ENCODE measurements at places on chromosomes 12 and 14. TPM values are rescaled to one million over a fixed set of nuclear protein-coding genes. Genes with fewer than 3 reads are reported as not detected.

TNFRSF1A gene
- total RNA-seq, result 55.9 TPM

PIANP gene
- 0.08 TPM for total RNA-seq

- no peak for DNase-seq
Observed at GRCh38 chr12:40313928-40314327, 89.1 kb downstream of the LRRK2 start.

GALNT4 gene
- 8.7 TPM for total RNA-seq

DNA sequence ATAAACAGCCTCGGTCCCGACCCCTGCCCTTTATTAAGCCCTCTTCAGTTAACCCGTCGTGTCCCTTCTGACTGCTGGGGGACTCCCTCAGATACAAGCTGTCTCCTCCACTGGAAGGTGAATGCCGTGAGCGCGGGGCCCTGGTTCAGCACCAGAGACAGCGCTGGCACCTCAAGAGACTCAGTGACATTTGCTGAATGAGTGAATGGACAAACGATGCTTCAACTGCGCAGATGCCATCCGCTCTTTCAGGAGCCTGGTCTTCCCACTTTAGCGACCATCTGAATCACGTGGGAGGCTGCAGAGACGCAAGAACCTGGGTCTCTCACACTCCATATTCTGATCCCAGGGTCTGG lies 92.6 kb upstream of the SFSWAP start:
- DNase-seq, result no peak

DNA sequence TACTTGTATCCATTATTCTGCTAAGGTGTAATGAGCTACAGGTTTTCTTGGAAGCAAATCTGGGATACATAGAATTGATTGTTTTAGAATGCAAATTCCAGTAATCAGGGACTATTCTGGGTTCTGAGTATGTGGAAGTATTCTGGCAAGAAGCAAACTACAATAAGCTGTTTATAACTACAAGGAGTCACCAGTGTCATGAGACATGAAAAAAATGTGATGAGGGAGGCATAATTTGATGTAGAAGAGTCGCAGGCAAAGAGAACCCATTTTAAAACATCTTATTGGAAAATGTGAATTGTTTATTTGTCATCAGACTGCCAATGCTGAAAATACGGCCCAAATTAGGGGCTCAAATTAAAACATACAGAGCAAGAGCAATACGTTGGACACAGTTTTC lies 321.8 kb upstream of the E2F7 start:
- no peak for DNase-seq

GRCh38 chr14:64952598-64953309 lies 10.2 kb upstream of the GPX2 start:
- DNase-seq, result no peak

DNA sequence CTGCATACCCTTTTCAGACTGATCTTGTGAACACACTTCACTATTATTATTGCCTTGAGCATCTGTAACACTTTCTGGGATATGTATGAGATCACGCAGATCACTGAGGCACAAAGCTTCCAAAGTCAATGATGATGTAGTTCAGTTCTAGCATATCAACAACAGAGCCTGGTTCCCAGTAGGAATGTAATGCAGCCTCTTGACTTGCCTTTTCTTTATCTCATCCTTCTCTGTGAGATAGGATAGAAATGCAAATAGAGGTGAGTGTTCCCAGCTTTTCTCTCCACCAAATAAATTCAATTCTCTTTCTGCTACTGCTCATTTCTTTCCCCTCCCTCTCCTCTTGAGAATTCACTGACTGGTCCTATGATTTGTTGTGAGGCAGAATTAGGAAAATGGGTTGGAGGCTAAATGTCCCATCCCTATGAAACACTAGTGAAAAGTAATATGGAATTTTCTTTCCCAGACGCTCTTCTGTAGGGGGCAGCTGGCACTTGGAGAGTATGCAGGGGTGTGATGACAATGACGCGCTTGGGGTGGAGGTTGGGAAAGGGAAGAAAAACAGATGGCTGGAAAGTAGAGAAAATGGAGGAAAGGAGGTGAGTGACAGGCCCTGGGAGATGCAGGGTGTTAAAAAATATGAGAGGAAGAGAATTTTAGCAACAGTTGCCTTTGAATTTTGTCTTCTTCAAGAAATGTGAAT lies 96.0 kb upstream of the TMTC1 start:
- DNase-seq, result no peak

DNA sequence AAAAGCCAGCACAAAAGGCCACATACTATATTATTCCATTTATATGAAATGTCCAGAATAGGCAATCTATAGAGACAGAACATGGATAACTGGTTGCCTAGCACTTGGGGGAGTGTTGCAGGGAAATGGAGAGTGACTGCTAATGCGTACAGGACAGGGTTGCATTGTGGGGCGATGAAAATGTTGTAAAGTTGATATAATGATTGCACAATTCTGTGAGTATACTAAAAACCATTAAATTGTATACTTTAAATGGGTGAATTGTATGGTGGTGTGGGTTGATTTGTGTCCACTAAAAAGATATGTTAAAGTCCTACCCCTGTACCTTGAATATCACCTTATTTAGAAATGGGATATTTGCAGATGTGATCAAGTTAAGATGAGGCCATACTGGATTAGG lies 7.0 kb upstream of the CAPRIN2 start:
- no peak for DNase-seq

NXPH4 gene
- 0.49 TPM for total RNA-seq

ENDOU gene
- total RNA-seq, result not detected

GRCh38 chr14:96198430-96199130 lies 6.1 kb upstream of the BDKRB2 start:
- DNase-seq, result peak; percentile 1

AMN gene
- total RNA-seq, result 0.44 TPM

DAO gene
- not detected for total RNA-seq

GRCh38 chr12:26319511-26319910 lies 124.1 kb downstream of the SSPN start:
- DNase-seq, result no peak

GARIN6 gene
- not detected for total RNA-seq

DNA sequence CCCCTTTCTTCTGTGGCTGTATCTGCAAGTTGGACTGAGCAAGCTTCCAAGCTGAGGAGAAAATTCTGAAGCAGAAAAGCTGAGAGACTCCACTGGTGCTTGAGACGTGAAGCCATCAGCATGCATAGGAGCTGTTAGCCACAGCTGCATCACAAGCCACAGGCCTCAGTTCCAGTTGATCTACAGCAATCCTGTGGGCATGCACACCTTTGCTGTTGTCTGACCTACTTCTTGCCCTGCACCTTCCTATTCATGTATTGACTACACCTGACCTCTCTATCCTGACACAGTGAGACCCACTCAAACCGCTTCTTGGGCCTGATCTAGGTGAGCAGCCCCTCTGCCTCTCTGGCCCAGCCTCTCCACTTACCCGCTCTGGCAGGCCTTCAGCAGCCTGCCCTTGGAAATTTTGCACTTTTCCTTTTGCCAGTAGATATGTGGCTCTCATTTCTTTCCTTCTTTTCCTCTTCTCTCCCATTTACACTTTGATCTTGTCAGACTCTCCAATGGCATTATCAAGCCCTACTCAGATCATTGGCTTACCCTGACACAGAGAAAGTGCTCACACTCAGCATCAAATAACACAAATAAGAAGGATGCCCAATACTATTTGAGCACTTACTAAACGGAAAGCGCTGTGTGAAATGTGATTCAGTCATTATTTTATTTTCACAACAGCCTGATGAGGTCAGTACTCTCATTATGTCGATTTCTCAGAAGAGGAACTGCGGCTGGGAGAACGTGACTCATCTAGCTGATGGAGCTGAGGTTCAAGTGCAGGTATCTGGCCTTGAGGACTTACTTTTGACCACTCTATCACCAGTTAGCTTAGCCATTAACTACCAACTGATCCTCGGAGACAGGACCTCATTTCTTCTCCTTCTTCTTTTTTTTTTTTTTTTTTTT lies 21.9 kb upstream of the PTGR2 start:
- peak; percentile 16 for DNase-seq

DNA sequence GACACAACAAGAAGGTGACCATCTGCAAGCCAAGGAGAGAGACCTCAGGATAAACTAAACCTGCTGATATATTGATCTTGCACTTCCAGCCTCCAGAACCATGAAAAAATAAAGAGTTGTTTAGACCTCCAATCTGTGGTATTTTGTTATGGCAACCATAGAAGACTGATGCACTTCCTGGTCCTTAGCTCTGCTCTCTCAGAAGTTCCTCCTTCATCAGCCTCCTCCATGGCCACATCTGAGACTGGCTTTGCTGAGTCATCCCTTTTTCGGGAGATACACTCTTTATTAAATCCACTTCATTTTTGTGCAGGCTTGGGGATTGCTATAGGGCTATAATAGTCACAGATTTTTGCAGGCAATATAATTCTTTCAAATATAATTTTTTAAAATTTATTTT lies 89.6 kb upstream of the ATF7IP start:
- no peak for DNase-seq

- no peak for DNase-seq
Observed at GRCh38 chr14:59176765-59177164, 11.7 kb upstream of the DAAM1 start.

DNA sequence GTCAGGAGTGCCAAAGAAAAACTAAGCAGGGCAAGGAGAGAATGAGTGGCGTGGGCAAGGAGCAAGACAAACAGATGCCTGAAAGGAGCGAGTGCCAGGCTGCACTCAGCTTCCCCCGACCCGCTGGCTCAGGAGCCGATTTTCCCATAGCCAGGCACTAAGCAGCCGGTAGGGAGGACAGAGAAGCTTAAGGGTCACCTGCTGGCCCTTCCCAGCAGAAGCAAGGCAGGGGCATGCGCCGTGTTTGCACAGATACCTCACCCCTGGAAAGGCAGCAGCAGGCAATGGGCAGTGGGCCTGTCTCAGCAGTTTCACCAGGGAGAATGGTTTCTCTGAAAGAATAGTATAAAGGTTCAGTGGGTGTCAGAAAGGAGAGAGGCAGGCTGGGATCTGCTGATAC lies 104.9 kb upstream of the FKBP4 start:
- DNase-seq, result no peak

- no peak for DNase-seq
Observed at GRCh38 chr12:114131824-114132223, 165.7 kb upstream of the RBM19 start.

- no peak for DNase-seq
Observed at GRCh38 chr14:55201219-55202101, 10.1 kb upstream of the DLGAP5 start.

FAM90A1 gene
- 0.36 TPM for total RNA-seq

GRCh38 chr12:49471557-49471956 lies 67.3 kb upstream of the KCNH3 start:
- no peak for DNase-seq

DNA sequence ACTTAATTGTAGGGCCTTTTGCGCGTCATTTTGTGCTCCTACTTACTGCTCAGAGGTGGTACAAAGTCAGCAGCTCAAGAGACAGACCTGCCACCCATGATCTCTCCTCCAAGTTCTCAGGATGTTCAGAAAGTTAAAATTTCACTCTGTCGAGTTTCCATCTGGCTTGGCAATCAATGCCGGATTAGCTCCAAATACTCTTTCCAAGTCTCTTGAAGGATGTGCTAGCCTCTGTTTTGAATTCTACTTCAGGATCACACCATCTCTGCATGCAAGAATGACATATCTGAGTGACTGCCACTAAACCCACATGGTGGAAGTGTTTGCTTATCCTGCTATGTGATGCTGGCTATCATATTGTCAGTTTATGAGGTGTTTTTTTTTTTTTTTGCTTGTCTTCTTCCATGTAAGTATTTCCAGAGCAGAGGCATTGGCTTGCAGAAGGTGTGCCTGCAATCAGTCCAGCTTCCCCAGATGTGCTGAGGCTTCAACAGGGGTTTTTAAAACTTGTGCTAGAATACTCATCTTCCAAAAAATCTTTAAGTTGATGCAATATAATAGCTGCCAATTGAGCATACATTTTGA lies 125.6 kb downstream of the RGS6 start:
- no peak for DNase-seq

- DNase-seq, result no peak
Observed at GRCh38 chr14:90140298-90140955, 78.6 kb downstream of the KCNK13 start.

LTBP2 gene
- total RNA-seq, result 0.05 TPM

DNA sequence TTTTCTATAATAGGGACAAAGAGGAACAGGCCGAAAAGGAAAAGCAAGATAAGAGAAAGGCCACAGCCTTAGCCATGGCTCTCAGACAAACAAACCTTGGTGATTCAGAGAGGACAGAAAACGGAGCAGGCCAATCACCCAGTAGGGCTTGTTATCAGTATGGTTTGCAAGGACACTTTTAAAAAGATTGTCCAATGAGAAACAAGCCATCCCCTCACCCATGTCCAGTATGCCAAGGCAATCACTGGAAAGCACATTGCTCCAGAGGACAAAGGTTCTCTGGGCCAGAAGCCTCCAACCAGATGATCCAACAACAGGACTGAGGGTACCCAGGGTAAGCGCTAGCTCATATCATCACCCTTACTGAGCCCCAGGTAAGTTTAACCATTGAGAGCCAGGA lies 243.8 kb upstream of the BTG1 start:
- DNase-seq, result no peak

DNA sequence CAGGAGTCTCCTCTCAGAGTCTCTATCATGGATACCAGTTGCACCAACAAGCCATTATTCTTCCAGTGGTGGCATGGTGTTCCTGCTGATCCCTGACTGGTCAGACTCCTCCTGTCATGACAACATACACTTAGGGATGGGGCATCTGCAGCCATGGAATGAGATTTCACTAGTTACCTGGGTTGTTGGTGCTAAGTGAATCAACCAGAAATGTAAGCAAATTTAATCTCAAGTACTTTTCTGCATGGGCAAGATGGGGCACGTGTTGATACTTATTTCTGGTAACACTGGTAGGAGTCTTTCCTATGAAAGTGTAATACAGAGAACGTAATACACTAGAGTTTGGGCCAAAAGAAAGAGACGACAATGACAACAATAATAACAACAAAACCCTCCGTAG lies 211.5 kb upstream of the FOXN3 start:
- DNase-seq, result no peak

FAIM2 gene
- 0.49 TPM for total RNA-seq

TMEM63C gene
- total RNA-seq, result 1.6 TPM

- DNase-seq, result peak; percentile 51
Observed at GRCh38 chr14:76955575-76956315, 72.8 kb downstream of the IRF2BPL start.

- DNase-seq, result no peak
Observed at GRCh38 chr12:125216756-125217155, 151.5 kb downstream of the AACS start.

DNA sequence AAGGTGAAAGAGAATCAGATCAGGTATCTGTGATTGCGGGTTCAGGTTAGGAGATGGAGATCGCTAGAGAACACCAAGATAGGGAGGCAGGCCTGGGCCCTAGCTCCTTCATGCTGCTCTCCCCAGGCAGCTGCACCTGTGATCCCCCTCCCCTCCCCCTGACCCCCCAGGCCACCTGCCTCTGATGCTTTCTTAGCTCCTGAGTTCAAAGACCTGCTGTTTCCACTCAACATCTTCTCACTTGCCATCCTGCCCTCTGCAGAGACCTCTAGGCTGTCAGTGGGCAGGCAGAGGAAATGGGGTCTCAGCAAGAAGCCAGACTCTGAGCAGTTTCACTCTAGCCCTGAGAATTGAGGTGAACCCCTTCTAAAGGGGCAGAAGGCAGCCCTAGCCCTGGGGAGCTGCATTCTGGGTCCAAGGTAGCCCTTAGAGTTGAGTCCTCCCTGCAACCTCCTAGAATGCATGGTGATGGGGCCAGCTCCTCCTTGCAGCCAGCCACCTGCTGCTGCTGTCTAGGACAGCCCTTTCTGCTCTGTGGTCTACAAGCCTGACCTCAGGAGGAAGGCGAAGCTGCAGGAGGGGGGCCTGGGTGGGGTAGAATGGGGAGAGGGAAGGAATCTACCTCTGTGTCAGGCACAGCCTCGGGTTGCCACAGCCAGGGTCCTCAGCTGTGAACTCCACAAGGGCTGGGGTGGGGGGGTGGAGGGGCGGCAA lies 6.4 kb upstream of the SLC48A1 start:
- no peak for DNase-seq

MRPL42 gene
- 87.0 TPM for total RNA-seq

ZC2HC1C gene
- 0.71 TPM for total RNA-seq
